ENCODE measurements at places on chromosomes 5 and 9.

GRCh38 chr9:24245988-24246387 is 299.7 kb downstream of the IZUMO3 start:
- DNase-seq = no peak

GRCh38 chr9:129359916-129360536 is 182.0 kb upstream of the IER5L start:
- DNase-seq = no peak

DNA sequence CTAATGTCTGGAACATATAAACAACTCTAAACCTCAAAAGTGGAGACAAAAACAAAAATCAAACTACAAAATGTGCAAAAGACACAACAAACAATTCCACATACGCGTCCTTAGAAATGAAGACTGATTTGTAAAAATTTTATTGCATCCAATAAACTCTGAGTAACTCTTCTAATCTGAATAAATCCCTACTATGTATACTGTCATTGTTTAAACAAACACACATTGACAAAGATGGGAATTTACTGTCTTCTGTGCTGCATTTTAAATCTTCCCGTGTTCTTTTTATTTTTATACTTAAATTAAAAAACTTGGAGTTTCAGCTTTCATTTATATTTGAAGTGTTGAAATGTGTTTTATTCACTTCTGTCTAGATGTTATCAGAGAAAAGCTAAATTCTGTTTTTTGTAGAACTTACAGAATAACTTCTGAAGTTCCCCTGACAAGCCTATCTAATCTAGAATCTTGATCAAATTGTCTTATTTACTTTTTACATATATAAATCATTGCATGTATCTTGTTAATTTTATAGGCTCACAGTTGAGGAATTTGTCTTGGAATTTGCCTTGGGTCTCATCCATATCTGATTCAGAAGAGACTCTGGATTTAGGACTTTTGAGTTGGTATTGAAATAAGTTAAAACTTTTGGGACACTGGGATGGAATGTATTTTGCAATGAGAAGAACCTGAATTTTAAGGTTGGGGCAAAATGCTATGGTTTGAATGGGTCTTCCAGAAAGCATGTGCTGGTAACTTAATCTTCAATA is 2064.4 kb upstream of the C9orf72 start:
- no peak for DNase-seq

GRCh38 chr9:32427111-32427873 is 42.8 kb downstream of the ACO1 start:
- no peak for DNase-seq

DNA sequence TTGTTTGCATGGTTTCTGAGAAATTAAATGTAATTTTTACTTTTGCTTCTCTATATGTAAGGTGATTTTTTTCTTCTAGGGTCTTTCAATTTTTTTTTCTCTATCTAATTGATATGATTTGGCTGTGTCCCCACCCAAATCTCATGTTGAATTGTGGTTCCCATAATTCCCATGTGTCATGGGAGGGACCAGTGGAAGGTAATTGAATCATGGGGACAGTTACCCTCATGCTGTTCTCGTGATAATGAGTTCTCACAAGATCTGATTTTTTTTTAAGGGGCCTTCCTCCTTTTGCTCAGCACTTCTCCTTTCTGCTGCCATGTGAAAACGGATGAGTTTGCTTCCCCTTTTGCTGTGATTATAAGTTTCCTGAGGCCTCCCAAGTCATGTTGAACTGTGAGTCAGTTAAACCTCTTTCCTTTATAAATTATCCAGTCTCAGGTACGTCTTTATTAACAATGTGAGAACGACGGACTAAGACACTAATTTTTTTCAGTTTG is 150.8 kb downstream of the MTRR start:
- DNase-seq = no peak

GRCh38 chr5:129499208-129499852 is 39.2 kb downstream of the ADAMTS19 start:
- no peak for DNase-seq

GRCh38 chr5:122163121-122164069 is 34.0 kb downstream of the ZNF474 start:
- DNase-seq = no peak

DNA sequence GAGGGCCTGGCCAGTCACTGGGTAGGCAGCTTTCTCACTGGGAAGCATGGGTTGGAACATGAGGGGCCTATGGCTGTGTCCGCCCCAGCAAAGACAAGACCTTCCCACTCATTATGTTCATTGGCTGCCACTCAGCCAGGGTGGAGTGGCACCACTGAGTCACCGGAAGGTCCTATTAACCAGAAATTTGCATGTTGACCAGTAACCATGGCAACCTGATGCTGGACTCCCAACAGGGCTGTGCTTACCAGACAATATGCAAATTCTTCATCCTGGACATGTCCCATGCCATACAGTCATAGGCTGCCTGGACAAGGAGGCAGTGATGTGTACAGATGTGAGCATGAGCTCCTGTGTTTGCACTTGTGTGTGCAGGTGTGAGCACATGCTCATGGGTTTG is 66.7 kb downstream of the PSD2 start:
- DNase-seq = no peak

- no peak for DNase-seq
Observed at GRCh38 chr5:41193456-41194205, 19.7 kb downstream of the C6 start.

DNA sequence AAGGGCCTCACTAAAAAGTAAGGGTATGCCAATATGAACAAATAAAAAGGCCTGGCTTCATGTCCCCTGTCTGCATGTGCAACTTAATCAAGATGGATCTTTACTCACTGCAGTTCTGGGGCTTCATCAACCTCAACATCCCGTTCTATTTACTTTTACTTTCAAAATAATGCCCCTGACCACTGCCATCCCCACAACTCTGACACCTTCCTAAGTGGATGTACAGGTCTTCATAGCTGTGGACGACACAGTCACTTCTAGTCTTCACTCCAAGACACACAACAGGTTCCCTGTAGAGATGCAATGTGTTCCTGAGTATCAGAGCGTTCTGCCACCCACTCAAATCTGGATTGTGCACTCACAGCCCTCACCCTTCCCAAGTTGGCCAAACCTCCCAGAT is 136.1 kb downstream of the ENC1 start:
- no peak for DNase-seq

DNA sequence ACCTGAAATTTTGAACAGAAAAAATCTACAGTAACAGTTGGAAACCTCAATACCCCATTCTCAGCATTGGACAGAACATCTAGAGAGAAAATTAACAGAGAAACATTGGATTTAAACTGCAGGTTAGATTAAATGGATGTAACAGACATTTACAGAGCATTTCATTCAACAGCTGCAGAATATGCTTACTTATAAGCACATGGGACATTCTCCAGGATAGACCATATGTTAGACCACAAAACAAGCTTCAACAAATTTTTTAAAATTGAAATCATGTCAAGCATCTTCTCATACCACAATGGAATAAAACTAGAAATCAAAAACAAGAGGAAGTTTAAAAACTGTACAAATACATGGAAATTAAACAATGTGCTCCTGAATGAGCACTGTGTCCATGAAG is 316.3 kb downstream of the FAM170A start:
- DNase-seq = no peak

GRCh38 chr5:141608557-141608956 is 10.2 kb downstream of the DIAPH1 start:
- DNase-seq = no peak

- DNase-seq = no peak
Observed at GRCh38 chr5:132499440-132500243, 9.1 kb upstream of the IRF1 start.

GRCh38 chr5:72558383-72558782 is 51.2 kb upstream of the ZNF366 start:
- DNase-seq = no peak

DNA sequence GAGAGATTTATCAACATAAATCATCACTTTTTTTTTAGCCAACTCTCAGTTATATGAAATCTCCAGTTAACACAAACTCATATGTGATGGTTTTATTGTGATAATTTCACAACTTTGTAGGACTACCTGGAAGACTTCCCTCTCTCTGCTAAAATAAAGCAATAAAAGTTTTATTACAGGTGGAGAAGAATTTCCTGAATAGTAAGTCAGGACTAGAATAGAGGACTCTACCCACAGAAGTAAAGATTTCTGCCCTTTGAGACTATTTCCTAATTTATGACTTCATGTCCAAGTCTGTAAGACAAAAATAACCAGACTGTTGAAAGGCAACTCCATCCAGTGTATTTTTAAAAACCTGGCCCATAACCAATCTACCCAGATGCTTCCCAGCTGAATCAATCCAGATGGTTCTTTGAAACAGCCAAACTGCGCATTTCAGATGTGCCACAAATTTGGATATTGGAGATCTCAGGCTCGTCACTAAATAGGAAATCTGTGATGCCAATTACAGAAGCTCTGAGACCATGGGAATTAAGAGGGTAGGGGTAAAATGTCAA is 234.0 kb upstream of the NMUR2 start:
- DNase-seq = no peak

- DNase-seq = peak; percentile 100
Observed at GRCh38 chr9:125241000-125241862, at the start of gene HSPA5. TSS of gene HSPA5 (minus strand) at chr9:125241343. CDS start at chr9:125241126, 217 bp downstream.

- no peak for DNase-seq
Observed at GRCh38 chr5:111486055-111486454, 26.3 kb downstream of the STARD4 start.

GRCh38 chr9:125785248-125785751 is 38.1 kb downstream of the PBX3 start:
- no peak for DNase-seq

- no peak for DNase-seq
Observed at GRCh38 chr5:122149321-122150090, 20.2 kb downstream of the ZNF474 start.

DNA sequence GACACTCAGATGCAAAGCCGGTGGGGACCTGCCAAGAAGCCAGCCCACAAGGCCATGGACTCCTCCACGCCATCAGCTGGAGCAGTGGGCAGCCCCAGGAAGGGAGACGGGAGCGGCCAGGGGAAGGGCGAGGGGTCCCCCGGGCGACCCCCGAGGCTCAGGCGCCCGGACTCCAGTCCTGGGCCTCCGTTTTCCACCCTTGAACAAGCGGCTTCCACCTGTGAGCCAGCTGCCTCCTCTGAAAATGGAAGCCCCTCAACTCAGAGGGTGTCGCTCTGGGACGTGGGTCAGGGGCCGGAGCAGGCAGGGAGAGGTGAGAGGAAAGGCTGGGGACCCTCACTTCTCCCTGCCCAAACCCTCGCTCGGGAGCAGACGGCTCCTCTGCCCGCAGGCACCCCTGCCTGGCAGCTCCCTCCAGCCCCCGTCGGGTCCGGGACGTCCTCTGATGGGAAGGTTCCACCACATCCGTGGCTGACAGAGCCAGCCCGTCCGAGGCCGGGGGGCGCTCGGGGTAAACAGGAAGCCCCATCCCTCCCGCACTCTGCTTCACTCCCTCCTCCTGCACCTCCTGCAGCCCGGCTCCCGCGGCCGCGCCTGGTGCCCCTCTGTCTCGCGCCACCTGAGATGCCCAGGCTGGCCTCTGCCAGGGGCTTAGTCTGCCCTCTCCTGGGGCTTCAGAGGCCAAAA is 3.7 kb upstream of the EGFL7 start:
- DNase-seq = no peak

DNA sequence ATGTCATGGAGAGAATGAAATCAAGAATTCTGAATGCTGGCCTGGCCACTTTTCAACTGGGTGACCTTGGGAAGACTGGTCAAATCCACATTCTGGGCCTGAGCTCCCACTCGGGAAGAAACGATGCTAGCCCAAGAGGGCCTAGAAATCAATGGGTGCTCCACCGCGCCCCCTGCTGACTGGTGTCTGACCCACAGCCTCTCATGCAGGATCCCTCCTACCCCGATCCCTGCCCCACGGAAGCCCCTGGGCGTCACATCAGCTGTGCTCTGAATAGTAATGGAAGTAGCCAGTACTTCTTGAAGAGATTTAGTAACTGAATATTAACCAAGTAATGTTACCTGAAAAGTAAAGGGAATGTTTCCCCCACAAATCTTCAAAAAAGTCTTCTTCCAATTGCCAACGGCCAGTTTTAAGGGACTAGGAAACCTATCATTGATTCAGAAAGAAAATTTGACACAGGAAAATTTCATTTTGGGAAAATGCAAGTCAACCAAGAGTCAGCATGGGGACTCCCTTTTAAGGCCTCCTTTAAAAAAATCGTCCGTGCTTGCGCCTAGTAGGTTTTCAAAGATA is 43.9 kb downstream of the CRB2 start:
- DNase-seq = no peak

- DNase-seq = no peak
Observed at GRCh38 chr5:14644623-14645237, 19.8 kb upstream of the OTULIN start.

DNA sequence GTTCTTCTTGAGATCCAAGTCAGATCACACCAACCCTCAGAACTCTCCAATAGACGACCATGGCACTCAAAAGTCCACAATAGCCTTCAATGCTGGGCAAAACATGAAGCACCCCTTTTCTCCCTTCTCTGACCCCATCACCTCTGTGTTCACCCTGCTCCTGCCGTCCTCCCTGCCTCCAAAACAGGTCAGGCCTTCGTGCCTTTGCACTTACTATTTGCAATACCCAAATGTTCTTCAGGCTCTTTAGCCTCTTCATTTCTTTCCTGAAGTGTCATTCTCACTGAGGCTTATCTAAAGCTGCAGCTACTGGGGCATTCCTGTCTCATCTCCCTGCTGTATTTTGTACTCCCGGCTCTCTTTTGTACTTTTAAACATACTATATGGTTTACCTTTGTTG is 2.0 kb upstream of the ROPN1L start:
- no peak for DNase-seq

DNA sequence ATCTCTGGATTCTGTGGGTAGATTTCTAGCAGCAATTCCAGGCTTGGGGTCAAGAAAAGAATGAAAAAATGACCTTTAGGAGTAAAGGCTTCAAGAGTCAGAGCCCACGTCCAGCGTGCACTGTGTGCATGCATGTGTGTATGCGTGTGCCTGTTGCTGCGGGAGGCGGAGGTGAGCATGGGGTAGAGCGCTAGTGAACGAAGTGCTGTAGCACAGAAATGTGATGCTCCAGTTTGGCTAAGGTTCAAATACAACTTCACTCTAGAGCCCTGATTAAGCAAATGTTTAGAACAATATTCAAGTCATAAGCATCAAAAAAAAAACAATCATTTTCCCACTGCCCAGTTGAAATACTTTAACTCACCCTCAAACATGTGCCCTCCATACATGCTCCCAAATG is 403.9 kb downstream of the ZNF608 start:
- DNase-seq = no peak

DNA sequence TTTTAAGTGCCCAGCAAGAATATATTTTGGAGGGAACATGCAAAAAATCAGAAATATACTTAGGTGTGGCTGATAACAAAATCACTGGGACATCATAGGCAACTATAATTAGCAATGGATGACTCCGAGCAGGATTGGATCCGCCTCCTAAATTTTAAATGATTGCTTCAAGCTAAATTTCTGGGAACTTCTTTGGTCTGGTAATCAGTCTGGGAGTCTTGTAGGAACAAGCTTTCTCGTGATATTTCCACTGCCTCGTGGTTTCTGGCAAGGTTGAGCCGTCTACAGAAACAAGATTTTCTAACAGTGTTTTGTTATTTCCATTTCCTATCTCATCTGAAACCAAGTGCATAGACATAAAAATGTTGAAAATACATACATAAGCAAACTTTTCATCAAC is 232.6 kb downstream of the BNC2 start:
- DNase-seq = no peak

All from T-helper 1 cell (primary cell).